ENCODE measurements at places on chromosomes 16 and 17. TPM values are rescaled to one million over a fixed set of nuclear protein-coding genes. Genes with fewer than 3 reads are reported as not detected.

- DNase-seq = no peak
These were observed 276.9 kb downstream of the SOX9 start for GRCh38 chr17:72397687-72398086.

- DNase-seq = no peak
These were observed 23.3 kb upstream of the RASL10B start for GRCh38 chr17:35708149-35708548.

DNA sequence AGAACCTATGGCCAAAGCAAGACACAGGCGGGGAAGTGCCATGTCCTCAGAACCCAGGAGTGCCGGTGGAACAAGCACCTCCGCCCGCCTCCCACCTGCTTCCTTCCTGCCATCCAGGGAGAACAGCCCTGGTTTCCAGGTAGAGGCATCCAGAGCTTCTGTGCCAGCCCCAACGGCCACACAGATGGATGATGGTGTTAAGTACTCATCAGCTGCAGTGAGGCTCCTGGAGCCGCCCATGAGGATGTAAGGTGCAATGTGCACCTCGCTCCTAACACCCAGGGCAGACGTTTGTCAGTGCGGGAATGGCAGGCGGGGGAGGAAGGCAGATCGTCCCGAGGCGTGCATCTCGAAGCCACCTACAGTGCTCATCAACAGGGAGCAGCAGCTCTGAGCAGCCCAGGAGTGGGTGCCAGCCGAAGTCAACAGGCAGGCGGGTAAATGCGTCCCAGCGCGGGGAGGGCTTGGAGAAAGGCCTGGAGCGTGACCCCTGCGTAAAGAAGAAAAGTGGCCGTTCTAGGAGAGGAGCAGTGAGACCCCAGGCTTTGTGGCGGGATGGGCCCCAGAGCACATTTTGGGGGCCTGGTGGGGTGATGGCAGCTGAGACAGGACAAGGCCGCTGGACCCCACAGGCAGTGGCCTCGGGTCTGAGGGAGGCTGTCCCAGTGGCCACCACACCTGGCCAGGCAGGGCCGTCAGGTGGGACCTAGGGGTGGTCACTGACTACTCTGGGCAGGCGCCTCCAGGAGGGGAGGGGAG, 46.1 kb upstream of the ACSF3 start:
- no peak for DNase-seq

GRCh38 chr17:59505610-59506276, 59.7 kb upstream of the DHX40 start:
- DNase-seq = no peak

- DNase-seq = no peak
These were observed 1.9 kb downstream of the KRTAP4-11 start for GRCh38 chr17:41116297-41116696.

DNA sequence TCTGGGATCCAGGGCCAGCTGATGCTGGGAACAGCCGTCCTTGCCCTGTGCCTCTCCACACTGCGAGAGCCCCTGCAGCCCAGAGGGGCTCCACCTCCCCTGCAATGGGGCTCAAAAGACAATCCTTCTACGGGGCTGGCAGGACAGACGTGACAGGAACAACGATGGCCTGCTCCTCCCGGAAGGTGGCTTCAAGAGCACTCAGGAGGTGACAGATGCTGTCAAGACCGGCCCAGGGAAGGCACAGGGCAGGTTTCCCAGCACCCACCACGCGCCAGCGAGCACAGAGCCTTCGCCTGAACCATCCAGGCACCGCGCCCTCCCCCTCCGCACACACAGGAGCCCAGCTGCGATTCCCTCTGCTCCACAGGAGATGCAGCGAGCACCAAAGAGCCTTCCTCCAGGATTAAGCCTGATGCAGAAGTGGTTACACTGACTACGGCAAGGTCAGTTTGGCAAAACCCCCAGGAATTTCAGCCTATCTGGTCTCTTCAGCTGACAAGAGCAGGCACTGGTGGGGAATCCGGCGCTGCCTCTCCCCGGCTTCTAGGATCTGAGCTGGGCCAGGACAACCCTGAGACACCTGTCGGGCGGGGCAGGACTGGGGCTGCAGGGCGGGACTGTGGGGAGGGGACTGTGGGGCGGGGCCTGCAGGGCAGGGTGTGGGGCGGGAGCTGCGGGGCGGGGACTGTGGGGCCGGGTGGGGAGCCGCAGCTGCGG, 103.4 kb downstream of the ZNF778 start:
- no peak for DNase-seq

DNA sequence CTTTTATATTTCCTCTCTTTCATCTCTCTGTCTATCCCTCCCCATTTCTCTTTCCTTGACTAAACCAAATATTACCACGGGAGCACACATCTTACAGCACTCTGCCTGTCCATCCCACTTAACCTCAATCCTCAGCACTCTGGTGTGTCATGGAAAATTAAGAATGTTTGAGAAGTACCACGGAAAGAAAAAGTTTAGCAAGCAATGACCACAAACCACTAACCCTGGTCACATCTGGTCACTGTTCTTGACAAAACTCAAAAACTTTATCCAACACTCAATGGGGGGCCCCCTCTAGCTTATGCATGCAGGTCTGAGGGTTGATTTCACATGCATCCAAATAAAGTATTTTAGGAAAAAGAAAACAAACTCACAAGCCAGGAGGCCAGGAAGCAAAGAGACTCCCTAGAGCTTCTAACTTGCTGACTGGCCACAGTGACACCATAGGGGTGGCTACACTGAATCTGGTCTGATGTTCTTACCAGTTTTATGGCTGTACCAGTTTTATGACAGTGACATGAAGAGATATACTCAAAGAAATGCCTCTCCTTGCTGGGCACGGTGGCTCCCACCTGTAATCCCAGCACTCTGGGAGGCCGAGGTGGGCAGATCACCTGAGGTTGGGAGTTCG, 229.2 kb downstream of the STX8 start:
- no peak for DNase-seq

- no peak for DNase-seq
These were observed 50.7 kb upstream of the SIAH1 start for GRCh38 chr16:48435906-48436305.

DNA sequence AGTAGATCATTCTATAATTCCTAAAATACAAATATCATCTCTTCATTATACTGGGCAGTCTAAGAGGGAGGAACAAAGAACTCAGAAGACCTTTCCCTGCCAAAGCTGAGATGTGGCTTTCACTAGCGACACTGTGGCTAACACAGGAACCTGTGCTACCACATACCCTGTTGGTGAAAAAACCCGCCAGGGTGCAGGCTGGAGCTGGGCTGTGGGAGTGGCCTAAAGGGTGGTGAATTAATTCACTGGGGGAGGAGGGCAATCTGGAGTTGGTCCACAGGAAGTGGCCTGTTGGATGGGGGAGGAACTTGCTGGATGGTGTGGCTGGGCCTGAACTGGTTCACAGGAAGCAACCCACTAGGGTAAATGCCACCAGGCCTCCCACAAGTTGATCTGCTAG, 7.4 kb downstream of the ZNF594 start:
- DNase-seq = no peak

DNA sequence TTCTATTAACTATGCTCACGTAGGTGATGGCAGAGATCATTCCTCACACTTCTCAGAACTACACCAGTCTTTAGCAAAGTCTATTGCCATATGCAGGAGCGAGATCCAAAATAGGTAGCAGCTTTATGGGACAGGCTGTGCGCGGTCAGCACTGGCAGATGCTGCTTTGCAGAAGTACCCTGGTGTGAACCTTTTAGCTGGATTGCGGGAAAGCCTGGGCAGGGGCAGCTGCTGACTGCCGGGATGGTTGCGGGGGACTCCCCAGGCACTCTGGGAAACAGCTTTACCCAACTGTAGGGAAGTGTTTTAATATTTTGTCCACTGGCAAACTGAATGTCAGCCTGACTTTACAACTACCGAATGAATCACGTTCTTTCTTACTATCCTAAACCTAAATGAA, 251.3 kb downstream of the HS3ST3A1 start:
- DNase-seq = no peak

- no peak for DNase-seq
These were observed 14.7 kb upstream of the SDK2 start for GRCh38 chr17:73658821-73659515.

GRCh38 chr16:11535494-11535893, 51.2 kb downstream of the LITAF start:
- DNase-seq = no peak

DNA sequence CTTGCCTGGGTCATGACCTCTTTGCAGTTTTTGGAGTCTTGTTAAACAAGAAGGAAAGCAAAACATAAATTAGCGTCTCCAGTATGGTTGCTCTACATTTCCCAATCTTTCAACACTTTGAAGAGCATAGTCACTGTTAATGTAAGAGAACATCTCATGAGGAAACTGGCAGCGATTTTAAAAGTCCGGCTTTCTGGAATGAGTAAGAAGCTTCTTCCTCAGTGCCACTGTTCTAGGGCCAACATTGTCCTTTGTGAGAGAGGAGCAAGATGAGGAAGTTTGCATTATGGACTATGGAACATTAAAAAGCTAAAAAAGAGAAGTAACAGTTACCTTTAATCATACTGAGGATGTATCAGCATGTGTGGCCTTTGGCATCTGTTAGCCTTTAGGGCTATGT, 73.1 kb downstream of the WNT3 start:
- no peak for DNase-seq

GRCh38 chr16:48201515-48202201, 42.4 kb upstream of the LONP2 start:
- DNase-seq = no peak

DNA sequence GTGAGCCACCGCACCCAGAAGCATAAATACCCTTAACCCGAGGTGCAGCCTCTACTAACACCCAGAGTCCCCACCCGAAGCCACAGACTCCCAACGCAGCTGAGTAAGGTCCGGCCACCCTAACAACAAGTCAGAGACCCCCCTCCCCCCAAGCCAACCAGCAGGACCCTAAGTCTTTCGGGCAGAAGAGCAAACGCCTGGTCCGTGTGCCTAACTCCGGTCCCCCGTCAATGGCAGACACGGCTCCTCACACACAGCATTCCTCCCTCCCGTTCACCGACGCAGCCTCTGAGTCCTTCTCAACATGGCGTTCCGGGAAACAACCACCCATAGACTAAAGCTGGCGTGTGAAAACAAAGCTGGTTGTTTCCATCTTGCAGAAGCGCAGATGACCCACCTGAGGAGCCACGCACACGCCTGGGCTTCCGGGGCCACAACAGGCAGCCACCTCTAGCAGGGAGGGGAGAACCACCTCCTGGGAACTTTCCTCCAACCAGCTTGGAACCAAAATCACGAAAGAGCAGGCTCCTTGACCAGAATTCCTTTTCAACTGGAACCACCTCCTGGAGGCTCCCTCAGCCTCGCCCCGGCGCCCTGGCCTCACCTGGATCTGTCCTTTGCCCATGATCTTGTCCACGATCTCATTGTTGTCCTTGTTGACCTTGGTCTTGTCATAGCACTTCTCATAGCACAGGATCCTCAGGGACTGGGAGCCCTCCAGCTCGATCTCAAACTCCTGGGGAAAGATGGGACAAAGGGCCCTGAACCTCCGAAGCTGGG, 52.7 kb downstream of the TIMM22 start:
- no peak for DNase-seq

DNA sequence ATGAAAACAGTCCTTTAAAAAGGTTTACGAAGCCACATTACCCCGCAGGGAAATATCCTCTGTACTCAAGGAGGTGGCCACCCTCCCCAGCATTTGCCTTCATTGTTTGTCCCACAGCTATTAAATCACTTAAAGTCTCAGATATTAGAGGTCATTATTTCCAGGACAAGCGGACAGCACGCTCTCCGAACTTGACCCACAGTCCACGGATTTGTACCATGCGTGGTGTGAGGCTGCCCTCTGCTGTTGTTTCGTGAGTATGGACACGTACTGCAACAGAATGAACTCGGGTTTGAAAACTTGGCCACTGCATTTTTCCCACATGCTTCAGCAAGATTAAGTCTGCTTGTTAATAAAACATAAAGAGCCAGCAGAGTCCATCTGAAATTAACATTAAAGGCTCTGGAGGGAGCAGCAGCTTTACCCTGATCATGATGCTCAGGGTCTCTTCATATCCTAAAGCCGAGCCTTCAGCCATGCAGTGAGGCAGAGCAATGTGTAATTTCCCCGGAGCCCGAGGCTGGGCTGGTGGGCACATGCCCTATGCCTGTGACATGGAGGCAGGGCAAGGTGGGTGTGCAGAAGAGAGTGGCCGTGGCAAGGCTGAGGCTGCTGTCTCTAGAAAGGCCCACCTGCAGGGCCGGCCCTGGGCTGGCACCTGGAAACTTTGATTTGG, 19.7 kb downstream of the MEAK7 start:
- DNase-seq = peak; percentile 68

DNA sequence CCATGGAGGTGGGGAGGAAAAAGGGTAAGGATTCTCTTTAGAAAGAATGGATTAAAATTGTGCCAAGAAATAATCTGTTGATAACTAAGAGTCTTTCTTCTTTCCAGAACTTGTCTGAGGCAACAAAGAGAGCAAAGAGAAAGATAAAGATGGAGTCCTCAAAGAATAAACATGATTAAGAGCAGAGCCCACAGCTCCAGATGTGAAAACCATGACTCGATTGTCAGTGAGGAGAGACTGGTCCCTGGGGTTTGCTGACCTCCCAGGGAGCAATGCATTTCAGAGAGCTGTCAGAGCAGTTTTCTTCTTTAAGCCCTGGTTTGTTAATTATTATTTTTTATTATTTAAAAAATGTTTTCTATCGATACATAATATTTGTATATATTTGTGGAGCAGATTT, 74.6 kb downstream of the TMEM100 start:
- DNase-seq = no peak

- DNase-seq = no peak
These were observed 19.9 kb upstream of the SEC14L1 start for GRCh38 chr17:77120868-77121267.

COX6A2 gene
- total RNA-seq = not detected

NPTX1 gene
- 1.3 TPM for total RNA-seq

CEP295NL gene
- 4.2 TPM for total RNA-seq

ADGRG3 gene
- total RNA-seq = 5.8 TPM

TNFRSF17 gene
- total RNA-seq = 0.41 TPM

PMP22 gene
- 157 TPM for total RNA-seq

KCNH4 gene
- 0.26 TPM for total RNA-seq

BFAR gene
- 79.4 TPM for total RNA-seq

SLC13A2 gene
- 0.87 TPM for total RNA-seq

Measured in upper lobe of right lung (tissue), 1 donor.